Neural crest cell (in vitro differentiated cells): ENCODE measurements at places on chromosomes 7 and 10. TPM values are rescaled to one million over a fixed set of nuclear protein-coding genes. Genes with fewer than 3 reads are reported as not detected.

- DNase-seq, result no peak
These were observed 215.9 kb downstream of the CRPPA start for GRCh38 chr7:16205466-16205865.

- DNase-seq, result no peak
These were observed 141.0 kb downstream of the DKK1 start for GRCh38 chr10:52455098-52455497.

GRCh38 chr7:36810032-36810431 is 85.7 kb upstream of the AOAH start:
- no peak for DNase-seq

Gene LIPJ
- not detected in 2 replicates for total RNA-seq

Gene IQUB
- 0.56 and 0.73 TPM in 2 replicates for total RNA-seq

Gene FGL2
- total RNA-seq, result not detected in 2 replicates

Gene CYREN
- 70.4 and 75.5 TPM in 2 replicates for total RNA-seq

GRCh38 chr7:156932006-156932405 is 17.5 kb upstream of the NOM1 start:
- DNase-seq, result no peak

Gene OPN1SW
- total RNA-seq, result not detected in 2 replicates

DNA sequence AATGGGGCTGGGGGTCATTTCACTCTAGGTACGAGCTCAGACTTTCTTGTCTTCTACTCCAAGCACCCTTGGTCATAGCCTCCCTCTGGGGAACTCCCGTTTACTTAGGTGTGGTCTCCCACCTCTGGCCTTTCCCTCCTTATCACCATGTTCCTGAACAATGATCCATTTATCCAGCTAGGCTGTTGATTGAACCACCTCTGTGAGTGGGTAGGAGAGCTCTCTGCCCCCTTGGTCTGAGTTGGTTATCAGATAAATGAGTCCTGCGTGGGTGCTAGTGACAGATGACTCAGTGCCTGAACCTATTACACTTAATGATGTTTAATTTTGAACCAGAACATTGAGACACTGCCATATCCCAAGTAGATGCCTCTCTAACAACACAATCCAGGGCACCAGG is 9.4 kb downstream of the BLNK start:
- DNase-seq, result no peak

Gene VAX1
- 0.16 and 0.23 TPM in 2 replicates for total RNA-seq

DNA sequence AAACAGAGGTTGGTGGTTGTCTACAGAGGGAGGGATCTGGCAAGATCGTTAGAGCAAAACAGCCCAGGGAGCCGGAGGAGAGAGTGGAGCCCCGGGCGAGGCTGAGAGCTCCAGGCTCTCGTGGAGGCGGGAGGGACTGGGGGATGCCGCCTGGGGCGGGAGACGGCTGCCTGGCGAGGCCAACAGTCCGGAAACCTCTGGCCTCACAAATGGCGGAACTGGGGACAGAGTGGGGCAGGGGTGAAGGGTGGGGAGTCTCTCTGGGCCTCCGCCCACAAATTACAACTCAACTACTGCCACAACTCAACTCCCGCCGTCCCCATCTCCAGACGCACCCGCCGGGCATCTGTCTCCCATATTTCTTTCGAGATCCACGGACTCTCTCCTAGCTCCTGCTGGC is 47.7 kb downstream of the CLEC2L start:
- no peak for DNase-seq

Gene PHYHIPL
- 17.1 and 17.5 TPM in 2 replicates for total RNA-seq

GRCh38 chr10:10796061-10796773 is 221.5 kb upstream of the CELF2 start:
- no peak for DNase-seq

DNA sequence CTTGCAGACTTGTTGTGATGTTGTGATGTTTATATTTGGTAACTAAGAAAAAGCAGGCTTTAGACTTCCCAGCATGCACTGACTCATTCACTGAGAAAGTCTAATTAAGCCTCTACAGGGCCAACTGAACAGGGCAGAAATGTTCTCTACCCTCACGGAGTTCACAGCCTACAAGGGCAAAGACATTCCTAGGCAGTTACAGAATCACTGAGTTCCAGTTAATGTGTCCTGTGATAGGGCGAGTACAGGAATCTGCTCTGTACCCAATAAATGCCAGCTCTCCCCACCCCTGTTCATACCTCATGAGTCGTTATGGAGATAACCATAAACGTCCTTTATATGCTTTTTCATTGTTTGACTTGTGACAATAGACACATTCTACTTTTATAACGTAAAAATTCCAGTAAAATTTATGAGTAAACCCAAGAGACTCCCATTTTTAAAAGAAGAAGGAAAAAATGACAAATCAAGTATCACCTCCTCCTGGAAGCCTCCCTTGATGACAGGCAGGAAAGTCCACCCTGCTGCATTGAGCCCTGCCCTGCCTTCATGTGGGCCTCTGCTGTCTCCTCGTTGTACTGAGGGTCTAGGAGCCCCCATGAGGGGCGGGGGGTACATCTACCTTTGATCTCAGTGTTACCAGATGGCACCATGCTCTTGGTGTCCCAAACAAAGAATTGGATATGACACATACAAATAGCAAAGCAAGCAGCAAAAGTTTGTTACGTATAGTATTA is 14.3 kb downstream of the MUC12 start:
- DNase-seq, result no peak

DNA sequence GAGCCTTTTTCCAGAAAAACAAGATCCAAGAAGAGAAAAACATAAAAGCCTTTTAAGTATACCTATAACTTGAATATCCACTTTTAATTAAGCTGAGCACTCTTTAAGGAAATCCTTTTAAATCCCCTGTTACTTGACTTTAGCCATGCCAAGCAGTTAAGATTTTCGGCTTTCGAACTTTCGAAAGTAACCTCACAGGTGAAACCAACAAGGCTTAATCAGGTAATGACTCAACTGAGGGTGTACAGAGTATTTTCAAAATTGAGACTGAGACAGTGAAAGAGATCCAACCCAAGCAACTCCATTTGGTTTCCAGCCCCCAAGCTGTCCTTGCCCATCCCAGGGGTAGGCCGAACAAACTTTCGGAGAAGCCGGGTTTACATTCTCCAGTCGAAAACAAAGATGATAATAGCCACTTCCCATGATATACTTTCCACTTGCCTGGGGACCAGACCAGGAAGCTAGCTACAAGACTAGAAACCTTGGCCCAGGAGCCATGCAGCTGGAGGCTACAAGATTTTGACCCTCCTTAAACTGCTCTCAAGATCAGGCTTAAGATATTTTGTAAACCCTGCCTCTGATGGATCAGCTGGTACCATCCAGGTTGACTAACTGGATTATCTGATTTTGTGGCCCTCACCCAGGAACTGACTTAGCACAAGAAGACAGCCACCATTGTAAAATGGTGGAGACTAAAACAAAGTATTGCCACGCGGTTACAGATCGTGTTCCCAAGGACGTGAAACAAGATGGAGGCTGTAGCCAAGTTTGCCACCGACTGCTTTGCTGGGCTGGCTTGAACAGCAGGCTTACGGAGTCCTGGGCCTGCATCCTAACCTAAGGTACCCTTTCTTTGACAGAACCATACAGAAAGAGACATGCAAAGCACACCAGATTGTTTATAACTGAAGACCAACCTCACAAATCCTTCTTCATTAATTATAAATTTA is 32.3 kb downstream of the C1GALT1 start:
- DNase-seq, result no peak

DNA sequence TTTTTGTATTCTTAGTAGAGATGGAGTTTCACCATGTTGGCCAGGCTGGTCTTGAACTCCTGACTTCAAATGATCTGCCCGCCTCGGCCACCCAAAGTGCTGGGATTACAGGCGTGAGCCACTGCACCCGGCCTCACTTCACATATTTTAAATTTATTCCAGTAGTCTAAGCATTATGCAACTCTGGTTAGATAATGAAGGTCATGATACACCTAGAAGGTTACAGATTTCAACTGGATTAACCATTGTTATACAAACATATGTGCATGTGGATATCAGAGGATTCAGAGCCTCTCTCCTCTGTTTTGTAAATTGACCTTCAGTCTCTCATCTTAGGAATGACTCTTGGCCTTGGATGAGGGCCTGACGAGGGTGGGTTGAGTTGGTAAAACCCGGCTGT is 146.3 kb downstream of the DPP6 start:
- DNase-seq, result no peak
